ENCODE measurements at places on chromosomes 1 and 21.

DNA sequence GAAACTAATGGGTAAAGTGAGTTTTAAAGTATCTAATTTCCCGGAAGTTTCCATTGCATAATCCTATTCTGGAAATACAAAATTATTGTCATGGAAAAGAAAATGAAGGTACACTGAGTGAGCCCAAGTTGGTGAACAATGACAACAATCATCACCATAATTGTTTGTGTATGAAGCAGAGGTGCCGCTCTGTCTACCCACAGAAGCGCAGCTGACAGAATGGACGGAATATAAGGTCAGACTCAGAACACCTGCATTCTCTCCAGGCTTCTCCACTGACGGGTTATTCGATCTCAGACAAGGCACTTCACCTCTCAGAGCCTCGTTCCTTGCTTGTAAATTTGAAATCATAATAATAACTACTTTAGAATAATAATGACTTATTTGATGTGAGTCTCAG, 99.1 kb upstream of the NGF start:
- DNase-seq: no peak

GRCh38 chr1:193971595-193971994, 785.2 kb upstream of the B3GALT2 start:
- DNase-seq: no peak

GRCh38 chr1:9715536-9716226, 64.2 kb downstream of the PIK3CD start:
- no peak for DNase-seq

- no peak for DNase-seq
Observed at GRCh38 chr1:65581119-65581518, 160.7 kb downstream of the LEPR start.

DNA sequence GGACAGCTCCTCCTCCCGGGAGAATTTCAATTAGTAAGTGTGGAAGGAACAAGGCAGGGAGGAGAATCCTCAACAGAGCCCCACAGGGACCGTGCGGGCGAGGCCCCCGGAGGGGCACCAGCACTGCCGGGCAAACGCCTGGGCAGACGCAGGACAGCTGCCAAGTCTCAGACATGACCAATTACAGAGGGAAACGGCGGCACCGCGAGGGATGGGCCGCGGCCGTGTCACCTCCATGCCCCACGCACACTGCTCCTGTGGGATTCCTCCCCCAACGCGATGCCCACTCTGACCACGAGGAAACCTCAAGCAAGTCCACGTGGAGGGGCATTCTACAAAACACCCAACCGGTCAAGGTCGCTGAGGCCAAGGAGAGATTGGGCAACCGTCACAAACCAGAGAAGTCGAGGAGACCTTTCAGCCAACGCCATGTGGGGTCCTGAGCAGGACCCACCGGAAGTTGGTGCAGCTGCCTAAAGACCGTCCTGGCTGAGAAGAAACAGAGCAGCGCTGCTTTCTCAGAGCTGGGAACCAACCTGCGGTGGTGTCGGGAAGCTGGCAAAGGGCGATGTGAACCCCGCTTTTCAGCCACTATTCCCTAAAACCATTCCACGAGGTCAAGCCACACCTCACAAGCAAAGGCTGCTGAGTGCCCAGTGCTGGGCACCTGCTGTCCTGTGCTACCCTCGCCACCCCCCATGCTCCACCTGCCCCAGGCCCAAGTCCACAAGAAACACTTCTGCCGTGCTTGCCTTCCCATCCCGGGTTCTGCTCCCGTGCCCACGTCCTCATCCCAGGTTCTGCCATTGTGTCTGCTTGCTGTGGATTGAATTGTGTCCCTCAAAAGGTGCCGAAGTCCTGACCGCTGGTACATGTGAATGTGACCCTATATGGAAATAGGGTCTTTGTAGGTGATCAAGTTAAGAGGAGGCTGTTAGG, 1.4 kb upstream of the KRTAP10-4 start:
- DNase-seq: no peak

Measured in germinal center (tissue), 1 donor.